ENCODE measurements at places on chromosomes 2 and 18.

- no peak for DNase-seq
Observed at GRCh38 chr2:122595065-122595464, 839.6 kb downstream of the TSN start.

- DNase-seq: no peak
Observed at GRCh38 chr2:196245378-196246140, 74.2 kb upstream of the STK17B start.

DNA sequence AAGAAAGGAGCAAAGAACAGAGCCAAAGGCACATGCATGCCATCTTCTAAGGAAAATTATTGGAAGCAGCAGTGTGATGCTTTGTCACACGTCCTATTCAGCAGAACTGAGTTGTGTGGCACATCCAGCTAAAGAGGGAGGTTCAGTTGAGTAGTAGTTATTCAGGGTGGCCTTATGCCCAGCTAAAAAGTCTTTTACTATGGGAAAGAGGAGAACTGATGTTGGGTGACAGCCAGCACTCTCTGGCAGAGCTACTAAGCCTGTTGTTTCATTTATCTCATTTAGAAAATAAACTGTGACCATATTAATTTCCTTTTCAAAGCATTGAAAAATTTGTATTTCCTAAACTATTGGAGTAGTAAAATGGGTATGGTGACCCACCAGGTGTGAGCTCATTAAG, 18.5 kb downstream of the ITGA6 start:
- no peak for DNase-seq

GRCh38 chr2:127516041-127516762, 10.1 kb downstream of the IWS1 start:
- no peak for DNase-seq

GRCh38 chr18:25137197-25137472, 214.8 kb downstream of the ZNF521 start:
- DNase-seq: no peak

- no peak for DNase-seq
Observed at GRCh38 chr18:25392192-25392591, 40.2 kb upstream of the ZNF521 start.

DNA sequence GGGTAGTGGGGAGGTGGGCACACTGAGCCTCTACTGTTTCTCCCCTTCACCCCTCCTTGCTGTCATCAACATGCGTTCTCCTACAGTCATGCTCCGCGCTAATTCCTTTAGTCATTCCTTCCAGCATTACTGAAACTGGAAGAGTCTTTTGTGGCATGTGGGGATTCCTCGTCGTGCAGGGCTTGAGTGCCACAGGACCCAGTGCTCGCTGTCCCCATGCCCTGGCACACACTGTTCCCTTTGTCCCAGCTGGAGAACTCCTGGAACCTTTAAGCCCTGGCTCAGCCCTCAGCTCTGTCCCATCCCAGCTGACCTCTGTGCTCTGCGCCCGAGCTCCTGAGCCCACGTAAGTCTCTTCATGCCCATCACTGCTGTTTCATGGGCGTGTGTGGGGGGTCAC, 42.1 kb downstream of the ODC1 start:
- DNase-seq: no peak

DNA sequence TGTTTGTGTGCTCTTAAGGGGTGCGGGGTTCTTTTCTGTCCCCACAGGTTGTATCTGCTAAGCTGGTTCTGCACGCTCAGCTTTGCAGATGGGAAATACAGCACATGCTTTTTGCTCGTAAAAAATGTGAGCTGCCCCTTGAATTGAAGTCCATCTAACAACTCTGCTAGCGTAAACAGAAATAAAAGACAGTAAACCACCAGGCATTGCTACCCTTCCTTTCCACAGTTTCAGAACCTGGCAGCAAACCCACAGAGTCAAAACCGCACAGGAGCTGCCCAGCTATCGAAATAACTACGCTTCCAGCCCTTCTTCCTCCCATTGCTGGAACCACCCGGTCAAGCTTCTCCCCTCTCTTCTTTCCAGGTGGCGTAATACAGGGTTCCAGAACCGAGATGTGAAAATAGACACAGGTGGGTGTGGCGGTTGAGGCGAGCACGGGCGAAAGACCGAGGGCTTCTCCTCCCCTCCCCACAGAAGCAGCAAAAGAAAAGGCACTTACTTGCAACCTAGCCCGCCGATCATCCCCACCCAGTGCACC, 479 bp downstream of the SCN9A start:
- no peak for DNase-seq

DNA sequence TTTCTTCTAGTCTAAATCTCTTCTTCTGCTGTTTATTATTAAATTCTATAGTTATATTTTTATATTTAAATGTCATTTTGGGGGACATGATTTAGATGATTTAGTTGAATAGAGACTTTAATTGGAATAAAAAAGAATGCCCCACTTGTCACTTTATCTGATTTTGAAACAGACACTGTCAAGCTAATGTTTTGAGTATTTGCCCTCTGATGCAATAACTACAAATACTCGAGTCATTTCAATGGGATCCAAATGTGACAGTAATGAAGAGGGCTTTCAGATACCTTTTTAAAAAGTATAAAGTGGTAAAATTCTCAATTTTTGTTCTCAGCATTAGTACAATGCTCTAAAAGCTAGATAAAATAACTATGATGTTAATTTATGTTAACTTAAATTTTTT, 257.3 kb upstream of the SESTD1 start:
- no peak for DNase-seq

DNA sequence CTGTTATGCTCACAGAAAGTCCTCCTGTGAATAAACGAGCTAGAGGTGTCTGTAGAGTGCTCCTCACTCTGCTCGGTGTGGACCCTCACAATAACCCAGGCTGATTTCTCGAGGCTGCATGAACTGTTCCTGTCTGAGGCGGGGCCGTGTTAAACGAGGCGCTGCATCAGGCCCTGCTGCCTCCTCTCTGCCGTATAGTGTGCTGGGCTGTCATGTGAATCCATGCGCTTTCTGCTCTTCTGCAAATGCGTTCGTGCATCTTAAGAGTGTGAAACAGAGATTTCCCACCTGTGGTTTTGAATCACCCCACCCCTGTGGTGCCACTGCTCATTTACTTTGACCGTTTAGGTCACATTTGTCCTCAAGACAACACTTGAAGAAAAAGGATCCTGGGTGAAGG, 26.2 kb downstream of the TRAF3IP1 start:
- no peak for DNase-seq

GRCh38 chr2:63817382-63817781, 24.3 kb upstream of the UGP2 start:
- DNase-seq: no peak

DNA sequence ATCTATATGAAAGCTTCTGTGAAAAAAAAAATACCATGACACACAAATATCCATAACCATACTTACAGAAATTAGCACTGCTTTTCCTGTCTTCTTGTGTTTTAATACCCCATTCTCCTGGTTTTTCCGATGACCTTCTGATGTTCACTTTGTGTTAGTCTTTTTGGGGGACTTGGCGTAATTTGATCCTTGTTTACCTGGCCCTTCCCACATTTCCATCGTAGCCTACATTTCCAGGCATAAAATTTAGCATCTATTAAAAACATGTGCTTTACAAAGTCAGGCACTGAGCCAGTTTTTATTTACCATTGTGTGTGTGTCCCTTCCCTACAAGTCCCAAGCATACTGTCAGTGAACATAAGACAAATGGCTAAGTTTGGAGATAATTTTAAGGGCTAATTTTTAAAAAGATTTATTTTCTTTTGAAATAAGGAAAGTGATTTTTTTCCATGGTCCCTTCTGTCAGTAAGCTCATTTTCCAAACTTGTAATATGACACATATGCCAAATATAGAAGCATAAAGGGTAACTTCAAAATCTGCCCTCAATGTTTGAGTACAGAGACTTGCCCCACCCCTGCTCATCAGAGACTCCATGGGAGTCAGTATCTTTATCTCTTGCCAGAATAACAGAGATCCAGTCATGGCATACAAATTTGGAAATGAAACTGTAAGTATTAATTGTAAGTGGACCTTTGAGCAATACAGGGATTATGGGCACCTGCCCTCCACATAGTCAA, 27.3 kb downstream of the SESTD1 start:
- DNase-seq: no peak

DNA sequence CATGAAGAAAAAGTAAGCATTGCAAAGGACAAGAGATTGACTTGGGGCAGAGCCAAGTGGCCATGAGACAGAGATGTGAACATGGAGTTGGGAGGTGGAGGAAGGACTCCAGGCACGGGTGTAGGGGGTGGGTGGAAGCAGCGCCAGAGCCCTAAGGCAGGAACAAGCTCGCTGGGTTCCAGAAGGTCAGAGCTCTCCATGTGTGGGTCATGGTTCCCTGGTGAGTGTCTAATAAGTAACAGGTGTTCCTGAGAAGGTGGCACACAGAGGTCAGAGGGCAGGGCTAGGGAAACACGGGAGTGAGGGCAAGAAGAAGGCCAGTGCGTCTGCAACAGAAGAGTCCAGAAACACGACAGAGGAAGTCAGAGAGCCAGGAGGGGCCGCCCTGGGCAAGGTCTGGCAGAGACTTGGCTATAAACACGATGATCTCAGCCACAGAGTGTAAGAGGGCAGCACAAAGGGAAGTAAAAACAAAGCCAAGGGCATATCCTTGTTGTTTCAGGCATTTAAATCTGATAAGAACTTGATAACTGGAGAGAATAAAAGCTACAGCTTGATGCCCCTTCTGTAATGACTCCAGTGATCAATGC, 260.8 kb downstream of the TGIF1 start:
- DNase-seq: no peak

DNA sequence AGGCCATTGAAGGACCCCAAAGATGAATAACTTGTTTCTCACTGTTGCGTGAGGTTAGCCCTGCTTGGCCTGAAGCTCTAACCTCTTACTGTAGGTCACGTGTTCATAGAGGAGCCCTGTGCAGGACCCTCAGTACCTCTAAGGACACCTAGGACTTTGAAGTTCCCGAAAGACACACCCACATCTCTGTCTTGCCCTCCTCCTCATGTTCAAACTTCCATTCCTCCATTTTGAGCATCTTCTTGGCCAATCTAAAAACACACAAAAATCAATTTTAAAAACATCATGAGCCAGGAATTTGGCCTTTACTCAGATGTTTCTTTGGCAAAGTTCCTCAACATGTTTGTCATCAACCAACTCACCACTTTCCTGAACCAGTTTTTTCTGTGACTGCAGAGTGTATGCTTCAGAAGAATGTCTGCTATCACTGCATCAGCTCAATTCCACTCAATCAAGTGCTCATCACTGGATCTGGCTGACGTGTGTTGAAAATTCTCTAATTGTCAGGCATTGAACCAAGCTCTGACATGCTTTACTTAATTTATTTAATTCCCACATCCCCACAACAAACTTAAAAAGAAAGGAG, 101.6 kb downstream of the AP1S3 start:
- DNase-seq: no peak

GRCh38 chr2:17869128-17869527, 9.3 kb upstream of the KCNS3 start:
- no peak for DNase-seq

GRCh38 chr18:67977067-67977616, 460.6 kb upstream of the DSEL start:
- no peak for DNase-seq

DNA sequence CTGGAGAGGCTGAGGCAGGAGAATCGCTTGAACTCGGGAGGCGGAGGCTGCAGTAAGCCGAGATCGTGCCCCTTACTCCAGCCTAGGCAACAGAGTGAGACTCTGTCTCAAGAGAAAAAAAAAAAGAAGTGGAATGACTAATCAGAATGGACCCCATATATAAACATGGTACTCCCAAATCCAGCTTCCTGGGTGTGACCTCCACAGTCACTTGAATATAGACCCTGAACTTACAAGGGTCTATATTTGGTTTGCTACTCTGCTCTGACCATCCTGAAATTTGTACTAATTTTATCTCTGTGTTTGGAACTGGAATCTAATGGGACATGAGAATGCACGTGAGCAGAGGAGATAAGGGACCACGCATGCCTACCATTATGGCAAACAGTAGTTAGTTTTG, 275.0 kb downstream of the TNS1 start:
- no peak for DNase-seq

GRCh38 chr18:74290794-74291471, 830 bp downstream of the CYB5A start:
- DNase-seq: no peak

DNA sequence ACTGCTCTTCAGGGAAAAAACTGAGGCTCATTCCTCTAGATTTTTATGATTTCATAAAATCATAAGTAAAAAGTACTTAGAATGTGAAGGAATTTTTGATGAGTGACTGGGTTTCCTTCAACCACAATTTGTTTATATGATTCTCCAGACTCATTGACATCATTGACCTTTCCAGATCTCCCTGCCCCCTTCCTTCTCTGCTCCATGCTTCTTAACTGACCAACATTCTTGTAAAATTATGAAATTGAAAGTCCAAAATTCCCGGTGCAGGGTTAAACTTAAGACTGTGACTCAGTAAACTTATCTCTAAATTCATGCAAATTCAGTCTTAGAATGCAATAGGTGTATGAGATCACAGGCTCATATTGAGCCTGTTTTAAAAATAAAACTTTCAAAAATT, 648.9 kb downstream of the TDRD15 start:
- no peak for DNase-seq

DNA sequence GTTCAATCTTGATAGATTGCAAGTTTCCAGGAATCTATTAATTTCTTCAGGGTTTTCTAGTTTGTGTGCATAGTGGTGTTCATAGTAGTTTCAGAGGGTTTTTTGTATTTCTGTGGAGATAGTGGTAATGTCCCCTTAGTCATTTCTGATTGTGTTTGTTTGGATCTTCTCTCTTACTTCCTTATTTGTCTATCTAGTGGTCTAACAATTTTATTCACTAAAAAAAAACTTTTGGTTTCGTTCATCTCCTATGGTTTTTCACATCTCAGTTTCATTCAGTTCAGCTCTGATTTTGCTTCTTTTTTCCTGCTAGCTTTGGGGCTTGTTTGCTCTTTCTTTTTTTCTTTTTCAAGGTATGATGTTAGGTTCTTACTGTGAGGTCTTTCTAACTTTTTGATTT, 94.5 kb downstream of the SNTG2 start:
- DNase-seq: no peak

GRCh38 chr2:183148955-183149354, 24.7 kb downstream of the NUP35 start:
- no peak for DNase-seq

DNA sequence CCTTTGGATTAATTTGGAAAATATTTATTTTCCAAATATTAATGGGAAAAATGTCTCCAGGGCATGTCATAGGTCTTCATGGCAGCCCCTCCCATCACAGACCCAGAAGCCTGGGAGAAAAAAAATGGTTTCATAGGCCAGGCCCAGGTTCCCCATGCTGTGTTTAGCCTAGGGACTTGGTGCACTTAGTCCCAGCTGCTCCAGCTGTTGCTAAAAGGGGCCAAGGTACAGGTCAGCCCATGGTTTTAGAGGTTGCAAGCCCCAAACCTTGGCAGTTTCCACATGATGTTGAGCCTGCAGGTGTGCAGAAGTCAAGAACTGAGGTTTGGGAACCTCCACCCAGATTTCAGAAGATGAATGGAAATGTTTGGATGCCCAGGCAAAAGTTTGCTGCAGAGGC, 309.6 kb downstream of the SOCS6 start:
- no peak for DNase-seq
